ENCODE measurements at places on chromosomes 6 and 20.

DNA sequence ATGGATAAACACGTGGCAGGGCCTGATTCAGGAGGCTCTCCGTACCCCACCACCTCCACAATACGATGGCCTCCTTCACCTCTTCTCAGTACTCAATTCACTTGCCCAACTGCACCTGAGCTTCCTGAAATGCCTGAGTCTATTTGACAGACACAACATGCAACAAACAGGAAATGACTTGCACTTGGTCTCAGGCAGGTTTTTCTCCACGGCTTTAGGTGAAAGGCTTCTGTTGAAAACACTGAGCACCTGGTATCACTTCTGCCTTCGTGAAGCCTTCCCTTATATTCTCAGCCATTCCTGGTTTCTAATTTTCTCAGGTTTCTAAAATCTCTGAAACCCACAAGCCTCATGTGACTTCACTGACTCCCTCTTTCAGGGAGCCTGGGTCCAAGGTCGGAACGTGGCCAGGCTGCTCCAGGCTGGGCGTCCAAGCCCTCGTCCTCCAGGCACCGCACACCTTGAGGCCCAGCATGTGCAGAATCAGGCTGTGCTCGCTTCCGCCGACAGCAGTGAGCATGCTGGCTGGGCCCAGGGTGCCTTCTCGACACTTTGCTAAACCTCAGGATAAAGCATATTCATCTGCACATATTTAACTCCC is 34.7 kb downstream of the TAF4 start:
- no peak for DNase-seq

GRCh38 chr6:17169291-17169690 is 67.4 kb downstream of the STMND1 start:
- no peak for DNase-seq

- DNase-seq, result no peak
These were observed 151.9 kb downstream of the MYLK4 start for GRCh38 chr6:2598867-2599266.

GRCh38 chr6:6402006-6402405 is 81.5 kb upstream of the F13A1 start:
- no peak for DNase-seq

DNA sequence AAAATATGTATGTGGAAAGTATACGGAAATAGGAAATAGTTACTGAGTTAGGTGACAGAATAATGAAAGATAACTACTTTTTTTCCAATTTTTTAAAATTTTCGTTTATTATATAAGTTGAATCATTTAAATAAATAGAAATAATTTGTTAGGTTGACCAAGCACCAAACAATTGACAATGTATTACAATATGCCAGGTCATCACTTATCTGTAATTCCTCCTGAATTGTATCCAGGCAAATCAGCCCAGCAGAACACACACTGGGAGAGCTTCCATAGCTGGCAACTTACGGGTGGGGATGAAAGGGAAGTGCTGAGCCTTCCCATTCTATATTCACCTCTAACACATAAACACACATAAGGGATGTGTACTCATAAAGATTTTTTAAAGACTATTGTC is 40.7 kb downstream of the FAXC start:
- DNase-seq, result no peak

- no peak for DNase-seq
These were observed 8.5 kb upstream of the FABP7 start for GRCh38 chr6:122770835-122771601.

DNA sequence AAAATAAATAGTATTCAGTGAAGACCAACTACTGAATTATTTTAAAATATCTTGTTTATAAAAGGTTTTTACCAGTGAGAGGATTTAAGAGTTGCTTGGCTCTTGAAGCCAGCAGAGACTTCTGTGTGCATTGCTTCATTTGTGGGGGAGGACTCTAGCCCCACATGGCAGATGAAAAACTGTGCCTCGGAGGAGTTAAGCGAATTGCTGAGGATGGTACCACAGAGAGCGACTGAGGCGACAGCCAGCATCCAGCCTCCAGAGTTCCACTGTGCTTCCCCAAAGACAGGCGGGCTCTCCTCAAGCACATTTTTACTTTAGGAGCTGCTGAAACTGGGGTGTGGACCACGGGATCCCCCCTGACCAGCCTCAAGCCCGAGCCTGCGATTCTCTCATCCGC is 80.7 kb downstream of the THBS2 start:
- no peak for DNase-seq
